MM.1S (cell line): ENCODE measurements at places on chromosomes 6 and 20.

- no peak for DNase-seq
Measured at GRCh38 chr6:155543166-155543847, 87.7 kb upstream of the NOX3 start.

DNA sequence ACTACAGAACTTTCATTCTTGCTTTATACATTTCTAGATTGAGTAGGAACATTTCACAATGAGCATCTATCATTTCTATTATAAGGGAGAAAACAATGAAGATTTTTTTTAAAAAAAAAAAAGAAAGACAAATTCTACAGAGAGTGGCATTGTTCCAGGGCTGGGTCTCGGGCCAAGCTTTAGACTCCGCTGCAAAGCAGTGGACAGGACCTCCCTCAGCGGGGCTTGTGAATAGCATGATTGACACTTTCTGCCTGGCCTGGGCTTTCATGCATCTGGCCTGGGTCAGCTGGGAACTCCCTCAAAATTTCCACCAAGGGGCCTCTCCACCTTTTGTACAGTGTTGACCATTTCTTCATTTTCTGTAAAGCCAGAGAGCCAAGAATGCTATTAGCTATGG, 55.8 kb upstream of the HIVEP2 start:
- no peak for DNase-seq

DNA sequence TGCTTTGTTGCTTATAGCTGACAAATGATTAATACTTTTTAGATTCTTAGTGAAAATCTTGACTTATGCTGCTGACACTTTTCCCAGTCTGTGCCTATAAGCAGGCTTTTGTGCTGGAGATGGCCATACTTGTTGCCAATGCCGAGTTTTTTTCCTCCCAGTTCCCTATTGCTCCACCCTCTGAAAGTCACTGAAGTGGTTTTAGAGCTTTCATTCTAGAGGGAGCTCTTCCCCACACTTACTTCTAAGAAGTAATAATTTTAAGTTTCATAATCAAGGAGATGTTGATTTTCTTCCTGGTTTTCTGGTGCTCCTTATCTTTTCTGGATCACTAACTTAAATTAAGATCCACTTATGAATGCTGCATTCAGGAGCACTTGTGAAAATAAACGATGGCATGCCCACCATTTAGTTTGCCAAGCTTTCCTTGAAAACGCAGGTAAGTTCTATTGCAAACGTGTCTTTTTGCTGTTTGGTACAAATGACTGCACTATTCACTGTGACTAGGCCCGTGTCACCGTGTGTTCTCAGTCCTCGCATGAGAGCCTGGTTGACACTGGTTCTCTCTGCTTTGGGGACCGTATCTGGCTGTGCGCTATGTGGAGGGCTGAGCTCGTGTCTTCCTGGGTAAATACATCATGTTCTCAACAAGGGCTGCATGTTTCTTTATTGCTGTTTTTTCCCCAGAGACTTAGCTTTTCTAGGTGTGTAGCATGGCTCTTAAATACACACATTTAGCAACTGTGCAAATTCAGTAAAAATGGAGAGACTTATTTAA, 50.2 kb downstream of the GFRA4 start:
- DNase-seq: no peak

GRCh38 chr6:126380072-126380583, 40.2 kb downstream of the CENPW start:
- DNase-seq: no peak

- DNase-seq: no peak
Measured at GRCh38 chr6:90156861-90157260, 139.8 kb downstream of the BACH2 start.
